ENCODE measurements at places on chromosomes 2 and 18.

GRCh38 chr2:46954951-46955571 lies 39.5 kb upstream of the MCFD2 start:
- no peak for DNase-seq

DNA sequence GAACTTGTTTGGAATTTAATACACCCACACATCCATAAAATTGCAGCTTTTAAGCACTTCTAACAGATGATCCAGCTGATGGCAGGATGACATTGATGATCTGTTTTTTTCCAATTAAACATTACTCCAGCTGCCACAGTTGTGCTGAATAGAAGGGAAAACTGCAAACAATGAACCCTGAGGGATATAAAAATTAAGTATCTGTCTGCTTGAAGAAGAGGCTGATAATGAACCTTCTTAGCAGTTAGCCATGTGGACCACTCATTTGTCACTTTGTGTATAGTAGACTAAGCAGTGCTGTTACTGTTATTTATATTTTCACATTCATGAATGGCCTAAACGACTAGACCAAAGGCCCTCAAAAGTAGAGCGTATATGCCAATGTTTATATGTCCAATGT lies 1201.0 kb upstream of the LRRTM1 start:
- no peak for DNase-seq

- DNase-seq = no peak
Observed at GRCh38 chr2:184756885-184757284, 158.6 kb downstream of the ZNF804A start.

- DNase-seq = no peak
Observed at GRCh38 chr2:205686783-205687640, 4.7 kb downstream of the NRP2 start.

- no peak for DNase-seq
Observed at GRCh38 chr18:248053-248452, 19.8 kb downstream of the THOC1 start.

DNA sequence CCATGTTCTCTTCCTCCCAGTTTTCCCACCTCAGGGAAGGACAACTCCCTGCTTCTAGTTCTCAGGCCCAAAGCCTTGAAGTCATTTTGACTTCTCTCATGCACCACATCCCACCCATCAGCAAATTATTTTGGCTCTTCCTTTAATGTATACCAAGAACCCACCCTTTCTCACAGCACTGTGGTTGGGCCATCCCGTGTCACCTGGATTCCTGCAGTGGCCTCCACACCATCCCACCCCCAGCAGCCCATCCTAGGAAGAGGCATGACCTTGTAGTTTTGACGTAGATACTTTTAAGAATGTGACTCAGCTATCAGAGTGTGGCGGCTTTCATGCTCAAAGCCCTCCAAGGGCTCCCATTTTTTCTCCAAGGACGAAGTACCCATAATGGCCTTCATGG lies 25.6 kb upstream of the CCDC68 start:
- DNase-seq = no peak

DNA sequence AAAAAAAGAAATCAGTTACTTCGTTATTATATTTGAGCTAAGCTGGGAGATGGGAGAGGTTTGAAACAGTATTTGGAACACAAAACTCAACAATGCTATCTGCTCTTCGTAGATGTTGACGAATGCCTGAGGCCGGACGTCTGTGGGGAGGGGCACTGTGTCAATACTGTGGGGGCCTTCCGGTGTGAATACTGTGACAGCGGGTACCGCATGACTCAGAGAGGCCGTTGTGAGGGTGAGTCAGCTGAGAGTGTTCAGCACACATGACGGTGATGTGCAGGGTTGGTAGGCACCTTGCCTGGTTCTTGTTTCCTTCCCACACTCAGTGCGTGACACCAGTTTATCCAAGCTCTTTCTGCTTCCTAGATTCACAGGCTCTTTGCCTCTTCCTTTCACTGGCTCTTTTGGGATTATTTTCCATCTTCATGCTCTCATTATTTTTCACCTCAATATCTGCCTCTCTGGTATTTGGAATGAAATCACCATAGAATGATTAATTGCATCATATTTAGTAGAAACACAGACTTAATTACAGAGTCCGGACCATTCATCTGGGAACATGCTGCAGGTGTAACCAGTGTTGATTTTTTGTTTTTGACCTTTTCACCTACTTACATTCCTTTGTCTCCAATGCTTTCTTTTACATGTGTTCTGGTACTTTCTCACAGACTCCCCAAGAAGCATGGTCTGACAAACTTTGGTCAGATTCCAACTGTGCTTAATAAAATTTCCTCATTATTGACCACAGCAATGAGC lies 200.6 kb upstream of the RASGRP3 start:
- DNase-seq = no peak

- no peak for DNase-seq
Observed at GRCh38 chr18:1708006-1708405, 803.3 kb downstream of the ADCYAP1 start.

- DNase-seq = no peak
Observed at GRCh38 chr2:21443494-21444105, 319.8 kb downstream of the TDRD15 start.

- no peak for DNase-seq
Observed at GRCh38 chr2:11798701-11799435, 52.4 kb downstream of the LPIN1 start.

GRCh38 chr2:19676770-19677169 lies 225.0 kb downstream of the TTC32 start:
- no peak for DNase-seq

Measured in hematopoietic multipotent progenitor cell treated with erythropoietin and hydrocortisone succinate and interleukin-3 and kit ligand, for 15 days (in vitro differentiated cells).